ENCODE measurements at places on chromosomes 12 and 14.

- DNase-seq, result no peak
These were observed 4.5 kb upstream of the KLHL33 start for GRCh38 chr14:20440465-20440864.

- DNase-seq, result no peak
These were observed 27.5 kb upstream of the KRT77 start for GRCh38 chr12:52730793-52731192.

- no peak for DNase-seq
These were observed 27.0 kb upstream of the DUSP6 start for GRCh38 chr12:89379148-89379838.

GRCh38 chr12:94429633-94430032 is 30.0 kb downstream of the CEP83 start:
- DNase-seq, result no peak

DNA sequence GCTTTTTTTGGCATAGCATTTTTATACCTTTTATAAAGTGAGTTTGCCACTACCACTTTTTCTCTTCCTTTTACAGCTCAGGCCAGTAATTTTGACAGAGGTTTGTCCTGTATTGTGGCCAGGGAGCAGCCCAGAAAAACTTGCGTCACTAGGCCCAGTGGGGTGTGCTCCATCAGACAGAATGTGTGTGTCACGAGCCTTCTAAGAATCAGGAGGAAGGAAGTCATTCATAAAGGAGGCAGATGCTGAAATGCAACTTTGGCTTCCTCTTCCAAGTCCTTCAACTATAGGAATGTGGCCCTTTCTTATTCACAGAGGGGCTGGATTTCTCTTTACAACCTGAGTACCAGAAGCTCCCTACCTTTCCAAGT is 10.1 kb upstream of the RAB35 start:
- DNase-seq, result no peak

DNA sequence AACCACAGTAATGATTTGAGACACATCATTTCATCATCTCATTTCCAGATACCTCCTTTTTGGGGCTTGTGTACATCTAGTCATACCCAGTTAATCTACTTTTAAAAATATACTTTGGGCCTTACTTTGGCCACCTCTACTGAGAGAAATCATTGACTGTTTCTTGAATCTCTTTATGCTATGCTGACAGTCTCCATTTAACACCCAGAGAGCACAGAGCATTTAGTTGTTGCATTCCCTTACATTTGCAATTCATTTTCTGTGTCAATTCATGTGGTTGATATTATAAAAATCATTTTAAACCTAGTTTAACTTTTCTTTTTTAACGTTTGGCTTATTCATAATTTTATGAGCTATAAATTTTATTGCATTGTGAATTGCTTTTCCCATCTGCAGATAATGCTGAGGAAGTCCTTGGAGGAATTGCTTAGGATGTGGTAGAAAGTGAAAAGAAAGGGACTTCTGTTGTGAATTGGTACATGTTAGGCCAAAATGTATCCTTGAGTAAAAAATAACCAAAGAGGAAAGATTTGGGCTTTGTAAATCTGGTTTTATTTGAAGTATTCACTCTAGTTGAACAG is 17.0 kb upstream of the SLC15A5 start:
- no peak for DNase-seq

- DNase-seq, result no peak
These were observed 22.4 kb downstream of the VPS37B start for GRCh38 chr12:122873540-122873939.

DNA sequence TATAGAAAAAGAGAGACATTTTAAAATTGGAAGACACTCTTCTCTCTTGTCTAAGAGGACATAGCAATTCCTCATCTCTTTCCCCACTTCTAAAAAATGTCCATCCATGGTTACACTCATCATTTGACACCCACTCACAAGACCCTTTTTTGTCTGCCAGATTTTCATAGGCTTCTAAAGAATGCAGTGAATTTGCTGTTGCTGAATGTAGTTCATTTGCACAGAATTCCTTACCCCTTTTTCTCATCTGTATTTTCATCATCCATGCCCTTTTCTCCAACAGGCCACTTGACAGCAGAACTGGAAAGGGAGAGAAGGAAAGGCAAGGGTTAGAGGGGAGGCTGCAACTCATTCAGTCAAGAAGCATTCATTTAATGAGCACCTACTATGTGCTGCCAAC is 128.0 kb downstream of the NUAK1 start:
- no peak for DNase-seq
